ENCODE measurements at places on chromosomes 5 and 9.

- peak; percentile 61 for DNase-seq
Measured at GRCh38 chr9:132769906-132770769, 99.9 kb downstream of the GTF3C4 start.

DNA sequence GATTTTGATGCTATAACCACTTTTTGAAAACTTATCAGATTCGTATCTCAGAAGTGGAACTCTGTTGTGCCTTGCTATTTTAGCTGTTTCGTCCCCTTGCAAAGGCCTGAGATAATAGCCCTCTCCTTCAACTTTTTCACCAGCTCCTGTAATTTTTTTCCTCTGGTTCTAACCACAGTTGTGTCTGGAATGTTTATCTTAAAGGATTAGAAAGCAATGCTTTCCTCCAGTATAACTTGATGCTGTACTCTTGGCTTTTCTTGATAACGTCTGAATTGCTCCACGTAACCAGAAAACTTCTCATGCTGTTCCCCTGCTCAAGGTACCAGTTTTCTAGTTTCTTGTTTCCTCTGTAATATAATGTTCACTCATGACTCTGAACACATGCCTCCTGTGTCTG, 209.4 kb downstream of the DTWD2 start:
- DNase-seq: no peak

DNA sequence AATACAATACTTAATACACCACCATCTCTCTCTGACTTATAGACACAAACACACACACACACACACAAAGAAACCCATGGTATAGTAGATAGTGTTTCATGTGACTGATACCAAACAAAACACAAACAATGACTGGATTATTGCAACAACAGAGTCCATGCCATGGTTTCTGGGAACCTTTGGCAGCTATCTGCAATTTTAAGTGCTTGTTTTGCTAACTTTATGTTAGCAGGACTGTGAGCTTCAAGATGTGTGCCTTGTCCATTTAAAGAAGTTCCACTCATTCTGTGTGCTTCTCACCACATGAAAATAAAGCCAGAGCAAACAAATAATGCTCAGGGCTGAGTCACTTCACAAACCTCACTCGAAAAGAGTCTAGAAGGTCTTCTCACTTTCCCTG, 15.1 kb upstream of the LURAP1L start:
- DNase-seq: no peak

DNA sequence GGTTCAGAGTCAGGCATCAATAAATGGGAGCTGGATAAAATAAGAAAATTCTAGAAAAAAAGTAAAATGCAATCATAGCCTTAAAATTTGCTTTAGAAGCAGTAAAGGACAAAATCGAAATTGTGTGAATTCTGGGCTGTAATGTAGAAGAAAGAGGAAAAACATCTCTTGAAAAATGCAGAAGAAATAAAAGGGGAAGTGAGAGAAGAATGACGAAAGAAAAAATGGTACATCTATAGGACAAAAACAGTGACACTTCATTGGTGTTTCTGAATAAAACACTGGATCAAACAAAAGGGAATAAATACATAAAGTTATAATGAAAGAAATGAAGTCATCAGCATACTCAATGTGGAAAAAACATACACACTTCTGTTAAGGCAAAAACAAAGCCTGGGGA, 642.3 kb downstream of the ACTL7B start:
- DNase-seq: no peak

DNA sequence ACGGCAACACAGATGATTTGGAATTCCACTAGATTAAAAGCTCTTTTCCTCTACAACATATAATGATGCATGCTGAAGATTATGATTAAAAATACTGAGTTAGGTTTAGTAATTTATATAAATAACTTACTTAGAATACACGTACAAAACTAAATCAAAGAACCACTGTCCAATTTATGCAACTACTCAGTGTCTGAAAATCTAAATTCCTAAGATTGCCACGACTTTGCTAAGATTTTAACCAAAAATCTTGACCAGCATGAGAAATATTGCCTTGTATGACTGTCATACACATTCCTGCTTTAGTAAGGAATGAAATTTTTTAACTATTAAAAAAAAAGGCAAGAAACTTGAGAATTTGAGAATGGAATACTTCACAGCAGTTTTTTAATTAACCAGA, 292.4 kb downstream of the ZNF608 start:
- no peak for DNase-seq

DNA sequence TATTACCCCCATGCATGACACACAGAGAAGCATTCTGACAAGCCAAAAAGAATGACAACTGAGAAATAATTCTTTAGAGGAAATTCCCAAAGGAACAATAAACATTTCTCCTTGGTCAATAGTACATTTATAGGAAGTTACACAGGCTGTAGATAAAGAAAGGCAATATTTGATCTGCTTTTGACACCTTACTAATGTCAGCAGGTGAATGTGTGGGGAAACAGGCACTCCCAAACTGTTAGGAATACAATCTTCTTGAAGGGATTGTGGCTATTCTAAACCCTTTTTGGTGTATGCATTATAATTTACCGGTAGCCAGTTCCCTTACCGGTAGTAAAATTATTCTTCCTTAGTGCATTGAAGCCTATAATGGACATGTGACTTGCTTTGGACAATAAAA, 116.1 kb upstream of the FTMT start:
- no peak for DNase-seq

DNA sequence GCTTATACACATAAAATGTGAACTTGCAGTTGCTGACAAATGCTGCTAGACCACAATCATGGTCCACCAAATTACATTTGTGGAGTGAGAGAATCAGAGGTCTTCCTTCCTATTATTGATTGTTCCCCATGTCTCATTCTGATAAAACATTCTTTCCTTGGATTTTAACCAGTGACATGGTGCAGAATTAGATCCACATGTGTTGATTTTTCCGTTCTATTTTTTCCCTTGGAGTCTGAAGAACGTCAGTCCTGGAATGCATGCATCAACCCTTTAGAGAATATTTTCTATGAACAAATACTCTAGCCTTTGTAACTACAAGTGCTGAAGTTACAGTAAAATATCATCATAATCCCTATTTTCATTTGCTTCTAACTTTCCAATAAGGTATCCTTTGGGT, 170.7 kb upstream of the SPRY4 start:
- no peak for DNase-seq

DNA sequence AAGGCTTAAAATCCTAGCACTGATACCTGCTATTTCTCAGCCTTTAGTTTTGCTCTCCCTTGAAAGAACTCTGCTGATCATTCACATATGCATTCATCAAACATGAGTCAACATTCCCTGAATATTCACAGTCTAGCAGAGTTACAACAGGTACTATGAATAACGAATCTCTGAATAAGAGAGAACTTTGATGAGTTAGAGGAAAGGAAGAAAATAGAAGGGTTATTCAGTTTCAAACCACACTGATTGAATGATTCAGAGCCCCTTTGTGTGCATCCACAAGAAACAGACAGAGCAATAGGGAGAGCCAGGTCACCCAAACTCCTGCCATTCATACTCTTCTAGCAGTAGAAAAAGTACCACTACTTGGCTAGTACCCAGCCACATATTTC, 36.0 kb downstream of the FOXD1 start:
- no peak for DNase-seq

- DNase-seq: no peak
Measured at GRCh38 chr5:116771466-116772151, 197.0 kb upstream of the SEMA6A start.

- no peak for DNase-seq
Measured at GRCh38 chr9:129007035-129007765, 20.9 kb downstream of the SH3GLB2 start.

DNA sequence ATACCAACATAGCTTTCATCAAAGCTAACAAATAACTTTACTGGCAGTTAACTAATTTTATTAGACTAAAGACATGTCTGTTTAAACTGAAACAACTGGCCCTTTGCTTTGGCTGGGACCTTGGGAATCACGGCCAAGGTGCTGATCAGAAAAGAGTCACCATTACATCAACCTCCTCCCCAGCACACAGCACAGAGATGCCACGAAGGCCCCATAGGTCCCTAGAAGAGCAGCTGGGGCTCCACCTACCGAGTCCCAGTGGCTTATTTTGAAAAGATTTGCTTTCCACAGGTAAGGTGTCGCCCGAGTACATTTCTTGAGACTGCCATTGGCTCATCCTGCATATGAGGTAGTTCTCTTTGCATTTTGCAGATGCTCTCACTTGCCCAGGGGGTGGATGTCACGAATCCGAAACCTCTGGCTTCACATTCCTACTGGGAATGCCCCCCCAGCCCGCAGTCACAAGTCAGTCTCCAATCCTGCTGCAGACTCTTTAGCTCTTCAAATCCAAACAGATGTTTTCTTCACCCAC, 18.8 kb upstream of the HSD17B3 start:
- no peak for DNase-seq

DNA sequence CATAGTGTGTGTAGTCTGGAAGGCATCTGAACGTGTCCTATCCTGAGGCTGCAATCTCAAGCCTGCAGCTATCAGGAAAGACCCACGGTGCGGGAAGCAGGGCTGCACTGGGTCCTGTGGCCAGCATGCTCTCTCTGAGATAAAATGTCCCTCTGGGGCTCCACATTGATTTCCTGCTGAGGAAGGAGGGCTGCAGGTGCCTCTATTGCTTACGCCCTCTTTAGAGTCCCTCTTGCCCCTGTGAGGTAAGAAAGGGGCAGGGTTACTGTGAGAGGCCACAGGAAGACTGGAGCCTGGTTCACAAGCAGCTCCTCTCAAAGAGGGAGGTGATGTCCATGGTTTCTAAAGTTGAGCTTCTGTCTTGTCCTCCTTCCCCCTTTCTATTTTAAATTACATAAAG, 299.9 kb upstream of the RFX3 start:
- no peak for DNase-seq

DNA sequence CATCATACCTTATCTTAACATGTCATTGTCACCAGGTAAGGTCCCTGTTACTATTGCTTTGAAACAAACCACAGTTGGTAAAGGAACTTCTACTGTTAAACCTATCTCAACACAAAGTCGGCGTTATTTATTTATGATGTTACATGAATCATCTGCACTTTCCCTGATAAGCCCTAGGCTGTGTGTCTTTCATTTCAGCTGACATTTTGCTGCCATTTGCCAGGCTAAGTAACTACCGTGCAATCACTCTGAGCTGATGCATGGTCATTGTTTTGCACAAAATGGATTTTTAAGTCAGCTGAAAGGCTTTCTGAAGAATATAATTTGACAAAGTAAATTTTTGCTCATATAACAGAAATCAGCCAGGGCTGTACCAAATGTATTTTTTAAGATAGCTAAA, 546.5 kb downstream of the ZNF608 start:
- no peak for DNase-seq

DNA sequence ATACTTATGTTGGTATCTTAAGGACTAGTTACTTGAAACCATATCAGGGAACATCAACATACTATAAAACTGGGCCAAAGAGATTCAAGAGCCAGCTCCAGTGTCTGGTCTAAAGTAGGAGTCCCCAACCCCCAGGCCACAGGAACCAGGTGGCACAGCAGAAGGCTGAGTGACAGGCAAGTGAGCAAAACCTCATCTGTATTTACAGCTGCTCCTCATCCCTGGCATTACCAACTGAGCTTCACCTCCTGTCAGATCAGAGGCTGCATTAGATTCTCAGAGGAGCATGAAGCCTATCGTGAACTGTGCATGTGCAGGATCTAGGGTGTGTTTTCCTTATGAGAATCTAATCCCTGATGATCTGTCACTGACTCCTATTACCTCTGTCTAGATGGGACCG, 581.6 kb upstream of the CDH9 start:
- DNase-seq: no peak

DNA sequence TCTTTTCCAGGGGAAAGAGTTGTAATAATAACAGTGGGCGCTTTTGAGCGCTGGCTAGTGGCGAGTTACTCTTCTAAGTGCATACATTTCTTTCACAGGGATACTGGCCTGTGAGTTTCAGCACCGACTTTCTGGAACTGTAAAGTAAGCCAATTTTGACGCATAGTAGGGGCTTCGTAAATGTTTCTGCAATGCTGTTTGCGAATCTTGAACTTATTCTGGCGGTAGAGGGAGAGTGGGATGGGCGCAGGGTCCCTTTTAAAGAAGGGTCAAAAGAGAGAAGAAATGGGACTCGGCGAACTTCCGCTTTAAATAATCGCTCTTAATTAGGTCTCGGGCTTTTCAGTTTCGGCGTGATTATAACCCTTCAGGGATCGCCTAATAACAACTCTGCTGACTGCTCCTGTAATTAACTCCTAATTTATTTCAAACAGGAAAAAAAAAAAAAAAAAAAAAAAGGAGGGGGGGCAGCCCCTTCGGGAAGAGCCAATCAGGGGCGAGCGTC, 351 bp upstream of the MSX2 start:
- no peak for DNase-seq

GRCh38 chr5:116959843-116960242, 385.2 kb upstream of the SEMA6A start:
- DNase-seq: no peak

DNA sequence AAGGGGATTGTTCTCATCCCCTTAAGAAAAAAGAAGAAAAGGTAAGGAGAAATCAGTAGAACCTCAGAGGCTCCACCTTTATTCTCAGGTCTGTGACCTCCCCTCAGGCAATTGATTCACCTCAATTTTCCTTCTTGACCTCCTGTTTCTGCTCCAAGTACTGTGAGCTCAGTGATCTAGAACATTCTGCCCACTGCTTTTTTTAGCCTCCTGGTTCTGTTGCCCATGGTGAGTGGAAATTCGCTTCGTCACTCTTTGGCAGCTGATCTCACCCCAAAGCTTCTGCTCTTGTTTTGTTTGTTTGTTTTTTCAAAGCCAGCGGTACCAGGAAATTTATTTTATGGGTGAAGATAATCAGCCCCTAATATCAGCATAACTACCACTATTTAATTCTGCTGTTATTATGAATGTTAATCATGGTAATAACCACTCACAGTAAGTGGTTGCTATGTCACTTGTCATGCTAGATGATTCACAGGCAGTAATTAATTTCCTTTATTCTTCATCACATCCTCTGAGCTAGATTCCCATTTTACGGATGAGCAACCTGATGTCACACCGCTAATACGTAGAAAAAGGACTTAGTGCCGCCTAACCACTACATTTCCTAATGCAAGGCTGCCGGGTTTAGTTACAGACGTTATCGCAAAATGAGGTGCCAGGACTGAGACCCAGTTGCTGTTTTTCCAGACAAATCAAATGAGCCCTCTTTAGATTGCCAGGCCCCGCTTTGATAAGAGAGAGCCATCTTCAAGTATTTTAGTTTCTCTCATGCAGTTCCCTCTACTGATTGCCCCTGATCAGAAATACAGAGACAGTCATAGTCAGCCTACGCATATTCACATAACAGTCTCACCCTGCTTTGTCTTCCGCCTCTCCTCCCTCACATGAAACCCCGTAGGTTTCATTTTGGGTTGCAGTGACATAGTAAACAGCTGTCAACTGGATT, 78.2 kb downstream of the CYFIP2 start:
- DNase-seq: no peak

DNA sequence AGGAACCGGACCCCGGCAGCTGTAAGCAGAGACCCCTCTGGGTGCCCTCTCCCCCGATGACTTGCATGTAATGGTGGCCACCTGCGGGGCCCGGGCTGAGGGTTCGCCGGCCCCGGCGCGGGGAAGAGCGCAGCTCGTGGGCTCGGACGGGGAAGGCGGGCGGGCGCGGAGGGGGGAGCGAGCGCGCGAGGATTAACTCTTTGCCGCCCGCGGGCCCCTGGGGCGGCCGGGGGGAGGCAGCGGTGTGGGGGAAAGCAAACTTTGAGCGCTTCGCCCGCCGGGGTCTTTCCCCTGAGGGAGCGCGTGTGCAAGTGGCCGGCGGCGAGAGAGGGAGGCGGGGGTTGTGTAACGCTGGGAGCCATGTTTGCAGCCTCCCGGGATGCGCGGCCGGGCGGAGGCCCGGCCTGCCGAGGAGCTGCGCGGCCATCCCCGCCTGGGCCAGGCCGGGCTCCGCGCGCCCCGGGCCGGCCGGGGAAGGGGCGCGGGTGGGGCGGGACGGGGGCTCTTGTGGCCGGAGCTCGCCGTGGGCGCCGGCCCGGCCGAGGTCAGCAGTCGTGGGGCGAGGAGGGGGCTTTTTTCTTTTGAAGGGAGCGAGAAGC, 547 bp downstream of the ANP32B start:
- peak; percentile 69 for DNase-seq
